Psoas muscle (tissue), 8 donors: ENCODE measurements at places on chromosomes 3 and 15. TPM values are rescaled to one million over a fixed set of nuclear protein-coding genes. Genes with fewer than 3 reads are reported as not detected.
A peak's percentile ranks its signal among the peaks of the same experiment; 100 is the strongest.

DNA sequence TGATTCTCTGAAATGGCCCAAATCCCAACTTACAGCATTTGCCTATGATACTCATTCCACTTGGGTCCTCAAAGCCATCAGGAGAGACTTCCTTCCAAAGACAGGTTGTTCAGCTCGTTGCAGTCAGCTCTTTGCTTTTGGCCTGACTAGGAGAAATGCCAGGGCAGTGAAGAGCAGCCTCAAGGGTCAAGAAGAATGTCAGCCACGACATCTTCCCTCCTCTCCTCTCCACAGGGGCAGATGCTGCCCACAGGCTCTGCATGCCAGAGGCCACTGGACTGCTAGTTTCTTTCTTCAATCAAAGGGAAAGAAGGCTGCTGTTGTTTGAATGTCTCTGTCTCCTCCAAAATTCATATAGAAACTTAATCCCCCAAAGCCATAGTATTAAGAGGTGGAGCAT, 201.7 kb upstream of the PFN2 start:
- no peak for DNase-seq

DNA sequence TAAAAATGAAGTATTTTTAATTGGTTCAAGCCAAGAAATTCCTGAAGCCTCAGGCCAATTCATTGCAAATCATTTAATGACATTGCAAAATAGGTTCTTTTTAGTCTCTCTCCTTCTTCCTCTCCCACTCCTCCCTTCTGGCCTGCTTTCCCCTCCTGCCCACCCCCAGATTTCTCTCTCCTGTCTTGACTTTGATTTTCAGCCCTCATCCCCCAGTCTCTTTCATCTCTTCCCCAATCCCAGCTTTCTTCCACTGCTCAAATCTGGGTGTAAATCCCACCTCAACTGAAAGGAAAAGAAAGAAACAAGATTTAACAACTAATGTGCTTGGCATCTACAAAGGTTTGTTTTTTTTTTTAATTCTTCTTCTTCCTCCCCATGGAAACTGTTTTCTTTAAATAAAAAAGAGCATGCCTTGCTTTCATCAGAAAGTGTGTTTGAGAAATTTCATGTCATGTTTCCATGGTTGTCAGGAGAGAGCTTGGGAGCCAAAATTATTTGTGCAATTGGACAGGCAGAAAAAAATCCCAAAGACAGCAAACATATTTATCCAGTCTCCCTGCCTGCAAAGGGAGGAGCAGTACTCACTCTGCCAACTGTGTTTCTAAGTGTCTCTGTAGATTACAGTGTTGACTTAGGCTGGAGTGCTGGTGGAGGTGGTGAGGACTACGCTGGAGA, 50.4 kb downstream of the BOC start:
- DNase-seq: no peak

The RPP14 gene
- 28.0 TPM for total RNA-seq

The C3orf20 gene
- not detected for total RNA-seq

The ARHGEF3 gene
- total RNA-seq: 7.3 TPM

GRCh38 chr3:55891106-55891505, 404.0 kb upstream of the WNT5A start:
- DNase-seq: no peak

- no peak for DNase-seq
These were observed 49.6 kb downstream of the ECT2 start for GRCh38 chr3:172800156-172800555.

- no peak for DNase-seq
These were observed 217.9 kb downstream of the SNRPN start for GRCh38 chr15:25172691-25173090.

The FNDC3B gene
- total RNA-seq: 133 TPM

DNA sequence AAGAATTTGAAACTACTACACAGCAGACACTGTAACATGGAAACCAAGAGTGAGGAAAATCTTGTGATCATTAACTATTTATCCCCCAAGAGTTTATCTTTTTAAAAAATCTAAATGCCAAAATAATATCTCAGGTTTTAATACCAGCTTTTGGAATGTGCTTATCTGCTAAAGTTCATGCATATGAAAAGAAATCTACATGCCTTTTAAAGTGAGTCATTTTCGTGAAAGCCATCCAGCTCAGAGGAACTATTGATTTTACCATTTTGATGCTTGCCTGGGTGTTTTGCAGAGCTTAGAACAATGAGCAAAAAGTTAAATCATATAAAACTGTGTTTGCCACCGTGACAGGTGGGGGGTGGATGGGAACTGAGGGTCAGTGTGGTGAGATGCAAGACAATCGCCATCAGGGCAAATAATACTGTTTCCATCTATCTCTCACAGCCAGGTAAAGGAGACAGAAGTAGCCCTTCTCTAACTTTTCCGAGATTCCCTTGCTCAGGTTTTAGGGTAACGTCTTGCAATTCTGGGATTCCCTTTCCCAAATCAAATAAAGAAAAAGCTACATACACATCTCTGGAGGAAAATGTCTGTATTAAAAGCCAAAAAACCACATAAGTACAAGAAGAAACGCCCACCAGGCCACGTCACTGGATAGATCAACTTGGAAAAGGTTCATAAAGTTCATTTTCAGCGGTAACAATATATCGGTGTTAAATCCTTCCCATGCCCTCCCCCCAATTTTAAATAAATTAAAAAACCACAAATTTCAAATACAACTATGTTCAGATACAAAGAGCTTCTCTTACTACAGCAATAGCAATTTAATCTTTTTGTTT, 2.0 kb downstream of the TMEM158 start:
- no peak for DNase-seq

DNA sequence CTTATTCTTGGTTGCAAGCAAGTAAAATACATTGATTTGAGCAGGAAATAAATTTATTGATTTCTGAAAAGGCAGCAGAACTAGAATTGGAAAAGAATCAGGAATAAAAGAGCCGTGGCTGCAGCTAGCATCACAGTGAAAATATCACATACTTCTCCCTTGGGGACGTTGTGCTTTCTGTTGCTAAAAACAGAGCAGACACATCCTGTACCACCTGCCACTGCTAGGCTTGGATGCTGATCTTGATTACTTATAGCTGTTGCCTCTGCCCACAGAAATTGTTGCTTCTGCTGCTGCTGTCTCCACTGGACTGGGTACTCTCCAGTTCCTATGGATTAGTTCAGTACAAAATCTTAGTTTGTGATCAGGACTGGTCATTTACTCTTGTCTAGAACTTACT, 283.8 kb downstream of the C3orf38 start:
- DNase-seq: no peak

- no peak for DNase-seq
These were observed 12.4 kb upstream of the NFKBIZ start for GRCh38 chr3:101836652-101837598.

DNA sequence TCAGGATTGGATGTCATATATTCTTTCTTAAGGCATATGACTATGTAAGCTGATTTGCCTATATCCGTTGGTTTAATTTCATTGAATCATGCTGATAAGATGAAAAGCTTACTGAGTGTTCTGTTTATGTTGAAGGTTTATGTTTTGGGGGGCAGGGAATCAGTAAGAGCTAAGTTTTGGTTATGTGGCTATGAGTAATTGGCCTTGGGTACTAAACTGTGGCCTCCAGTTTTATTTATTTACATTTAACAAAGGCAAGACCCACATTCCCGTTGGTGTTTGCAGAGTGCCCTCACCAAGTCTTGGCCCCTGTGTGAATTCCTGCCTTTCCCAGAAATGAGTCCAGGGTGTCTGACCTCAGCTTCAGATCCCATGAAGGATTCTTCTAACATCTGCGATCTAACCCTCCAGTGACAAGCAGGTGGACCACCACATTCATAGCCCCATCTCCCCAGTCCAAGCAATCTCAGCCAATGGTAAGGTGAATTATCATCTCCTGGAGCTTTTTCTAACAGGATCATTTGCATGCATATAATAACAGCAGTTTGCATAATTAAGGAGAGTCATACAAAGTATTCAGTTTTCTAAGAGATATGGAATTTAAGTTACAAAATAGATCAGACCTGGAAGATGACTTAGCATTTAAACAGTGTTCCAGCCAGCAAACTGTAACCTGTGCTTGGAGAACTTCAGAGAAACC, 27.4 kb downstream of the GLDN start:
- DNase-seq: no peak

GRCh38 chr3:98962189-98962930, 60.9 kb upstream of the DCBLD2 start:
- no peak for DNase-seq

The HOMER2 gene
- 53.9 TPM for total RNA-seq

- no peak for DNase-seq
These were observed 170.2 kb upstream of the TPRG1 start for GRCh38 chr3:189001559-189001958.

GRCh38 chr3:182226995-182227394, 515.3 kb downstream of the SOX2 start:
- no peak for DNase-seq

The MESP2 gene
- not detected for total RNA-seq

GRCh38 chr3:7953449-7954014, 548.1 kb upstream of the LMCD1 start:
- no peak for DNase-seq

DNA sequence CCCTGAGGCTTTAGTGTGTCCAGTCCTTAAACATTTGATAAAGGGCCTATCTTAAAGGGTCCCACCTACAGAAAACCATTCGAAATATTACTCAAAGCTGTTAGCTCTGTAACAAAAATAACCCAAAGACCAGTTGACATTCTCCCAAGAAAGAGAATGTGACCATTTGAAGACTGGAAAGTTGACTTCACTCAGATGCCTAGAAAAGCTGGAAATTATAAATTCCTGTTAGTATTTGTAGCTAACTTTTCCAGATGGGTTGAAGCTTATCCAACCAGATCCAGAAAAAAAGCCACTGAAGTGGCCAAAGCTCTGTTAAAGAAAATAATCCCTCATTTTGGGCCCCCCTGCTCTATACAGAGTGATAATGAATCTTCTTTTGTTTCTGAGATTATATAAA, 408.4 kb downstream of the PLOD2 start:
- no peak for DNase-seq

- DNase-seq: no peak
These were observed 176.7 kb upstream of the GOLIM4 start for GRCh38 chr3:168272343-168272985.

GRCh38 chr15:74787251-74788041, 5.6 kb downstream of the CSK start:
- peak; percentile 76 for DNase-seq

The TICRR gene
- total RNA-seq: 0.04 TPM

GRCh38 chr3:156819842-156820691, 6.1 kb upstream of the LEKR1 start:
- no peak for DNase-seq

The POTEB2 gene
- total RNA-seq: not detected

- no peak for DNase-seq
These were observed 40.5 kb downstream of the KLF13 start for GRCh38 chr15:31367021-31367729.

The DAPK2 gene
- total RNA-seq: 59.0 TPM

GRCh38 chr3:72482589-72483321, 365.5 kb downstream of the SHQ1 start:
- DNase-seq: peak; percentile 78

DNA sequence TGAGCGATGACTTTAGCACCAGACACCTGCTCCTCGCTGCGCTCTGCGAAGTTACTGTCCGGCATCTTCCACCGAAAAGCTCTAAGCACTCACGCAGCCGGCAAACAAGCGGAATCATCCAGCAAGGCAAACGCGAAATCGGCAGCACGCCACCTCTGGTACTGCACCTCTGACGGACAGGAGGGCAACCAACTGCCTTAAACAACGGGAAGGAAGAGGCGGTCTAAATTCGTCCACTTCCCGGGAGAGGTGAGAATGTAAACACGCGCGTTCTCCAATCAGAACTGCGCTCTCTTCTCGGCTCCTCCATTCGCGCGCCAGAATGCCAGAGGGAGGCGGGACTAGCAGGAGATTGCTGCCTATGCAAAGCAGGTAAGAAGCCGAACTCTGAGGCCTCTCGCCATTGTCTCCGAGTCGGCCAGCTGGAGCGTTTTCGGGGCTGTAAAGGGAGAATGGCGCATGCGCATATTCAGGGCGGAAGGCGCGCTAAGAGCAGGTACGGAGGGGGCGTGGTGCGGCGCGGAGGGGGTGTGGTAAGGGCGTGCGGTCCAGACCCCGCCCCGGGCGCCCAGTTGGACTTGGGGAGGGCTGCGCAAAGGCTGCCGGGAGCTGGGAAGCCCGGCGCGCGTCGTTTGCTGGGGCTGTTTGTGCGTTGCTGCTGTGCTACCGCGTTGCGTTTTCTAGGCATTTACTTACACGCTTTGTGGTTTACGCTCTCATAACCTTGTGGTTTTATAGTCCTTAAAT, at the start of the genes BTD and HACL1:
Gene BTD, plus strand, starts transcription at position 347 of the 747 bp plus-strand sequence. CDS start 33,695 bp downstream, outside the sequence.
Gene HACL1, minus strand, starts transcription at position 171 of the 747 bp plus-strand sequence. Its CDS starts 106 bp downstream, at position 65.
- DNase-seq: peak; percentile 97

The DUOXA1 gene
- 0.44 TPM for total RNA-seq

DNA sequence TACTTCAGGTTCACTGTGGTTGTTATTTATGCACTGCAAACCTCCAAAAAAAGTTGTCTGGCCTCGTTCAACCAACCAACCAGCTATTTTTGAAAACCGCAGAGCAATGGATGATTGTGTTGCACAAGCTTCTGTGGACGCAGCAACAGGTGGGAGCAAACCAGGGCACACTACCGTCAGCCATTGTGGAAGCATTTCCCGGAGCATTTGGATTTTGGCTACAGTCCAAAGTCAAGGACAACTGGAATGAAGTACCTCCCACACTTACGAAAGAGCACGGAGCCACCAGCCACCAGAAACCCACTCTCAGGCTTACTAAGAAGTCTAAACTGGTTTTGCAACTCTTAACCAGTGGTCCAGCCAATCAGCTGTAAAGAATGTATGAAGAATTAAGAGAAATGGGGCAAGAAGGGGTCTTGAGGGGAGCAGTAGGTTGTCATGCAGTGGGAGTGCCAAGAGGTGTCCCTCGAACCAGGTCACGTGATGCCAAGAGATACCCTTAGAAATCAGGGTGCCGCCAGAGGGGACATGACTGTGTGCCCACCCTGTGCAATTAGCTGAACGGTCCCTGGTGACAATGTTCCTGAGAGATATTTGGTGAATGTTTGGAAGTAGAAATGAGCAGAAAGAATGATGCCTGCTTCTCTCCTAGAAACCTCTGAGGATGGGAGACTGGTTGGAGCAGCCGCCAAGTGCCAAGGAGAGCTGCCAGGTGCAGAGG, 68.9 kb upstream of the PCSK6 start:
- no peak for DNase-seq

The APOD gene
- total RNA-seq: 468 TPM

DNA sequence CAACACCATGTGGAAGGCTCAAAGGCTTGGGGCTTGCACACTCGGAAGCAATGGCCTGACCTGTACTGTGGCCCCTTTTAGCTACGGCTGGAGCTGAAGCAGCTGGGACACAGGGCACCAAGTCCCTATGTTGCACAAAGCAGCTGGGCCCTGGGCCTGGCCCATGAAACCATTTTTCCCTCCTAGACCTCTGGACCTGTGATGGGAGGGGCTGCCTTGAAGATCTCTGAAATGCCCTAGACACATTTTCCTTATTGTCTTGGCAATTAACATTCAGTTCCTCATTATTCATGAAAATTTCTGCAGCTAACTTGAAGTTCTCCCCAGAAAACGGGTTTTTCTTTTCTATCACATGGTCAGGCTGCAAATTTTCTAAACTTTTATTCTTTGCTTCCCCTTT, 85.6 kb upstream of the ALDH1A3 start:
- no peak for DNase-seq

The IGF2BP2 gene
- 2.3 TPM for total RNA-seq

- no peak for DNase-seq
These were observed 54.4 kb downstream of the ATP1B3 start for GRCh38 chr3:141930801-141931200.

GRCh38 chr15:80580536-80581260, 114.4 kb upstream of the ABHD17C start:
- no peak for DNase-seq
